PC-9 (cell line): ENCODE measurements at places on chromosomes 11 and 22. TPM values are rescaled to one million over a fixed set of nuclear protein-coding genes. Genes with fewer than 3 reads are reported as not detected.

The RPUSD4 gene
- 25.1 and 26.0 TPM in 2 replicates for total RNA-seq

The MYO7A gene
- 2.4 and 3.5 TPM in 2 replicates for total RNA-seq

The CABP7 gene
- total RNA-seq: 0.11 TPM in 1 of 2 replicates, not detected in the other

The TTC28 gene
- 6.7 and 8.5 TPM in 2 replicates for total RNA-seq

The P2RY6 gene
- 29.7 and 34.7 TPM in 2 replicates for total RNA-seq

The KBTBD4 gene
- total RNA-seq: 20.2 and 20.3 TPM in 2 replicates

The MRGPRX1 gene
- not detected in 2 replicates for total RNA-seq

The MPPED2 gene
- not detected in 2 replicates for total RNA-seq

The GSTT2B gene
- 0.50 TPM in 1 of 2 replicates, not detected in the other for total RNA-seq

The TPBGL gene
- not detected in 2 replicates for total RNA-seq

The CREB3L1 gene
- 1.3 and 3.1 TPM in 2 replicates for total RNA-seq

GRCh38 chr11:72726266-72727220, 25.7 kb downstream of the ARAP1 start:
- H3K27me3 ChIP-seq: no peaks in the 10 kb centered on the region
- 0 out of 2 replicates have a peak, but pooled peaks cover 5% of the 10 kb centered on the region for H3K36me3 ChIP-seq
- no peak overlapping the region for H3K4me3 ChIP-seq
- no peak for DNase-seq
- peaks cover 5% of the 10 kb centered on the region for H3K4me1 ChIP-seq
- no peak overlapping the region for H3K27ac ChIP-seq

- no peaks in the 10 kb centered on the region for H3K36me3 ChIP-seq
- H3K4me3 ChIP-seq: no peak within 1 kb of the TSS
- 0 out of 2 replicates have a peak within 1 kb of the TSS, but pooled peaks have one; percentile 13 for H3K27ac ChIP-seq
- peaks cover 14% of the 10 kb centered on the region for H3K4me1 ChIP-seq
- DNase-seq: no peak
- no peaks in the 10 kb centered on the region for H3K27me3 ChIP-seq
Observed at GRCh38 chr22:24181088-24181995, at the start of gene SUSD2. Gene SUSD2 (plus strand): TSS chr22:24181487. CDS start chr22:24181520, 33 bp downstream.

GRCh38 chr11:44367452-44367851, 57.5 kb upstream of the ALX4 start:
- no peak for DNase-seq
- peaks cover 19% of the 10 kb centered on the region for H3K27me3 ChIP-seq
- no peaks in the 10 kb centered on the region for H3K36me3 ChIP-seq
- no peak overlapping the region for H3K27ac ChIP-seq

- H3K4me1 ChIP-seq: peaks cover 65% of the 10 kb centered on the region
- peak; percentile 97 for DNase-seq
- peak overlapping the region; percentile 43; the same call in 1 of the 2 replicates for H3K4me3 ChIP-seq
- peak overlapping the region; percentile 95 for H3K27ac ChIP-seq
Observed at GRCh38 chr11:46554213-46555147, 39.3 kb downstream of the AMBRA1 start.

- DNase-seq: no peak
- H3K27me3 ChIP-seq: no peaks in the 10 kb centered on the region
- no peak overlapping the region for H3K4me3 ChIP-seq
- no peaks in the 10 kb centered on the region for H3K36me3 ChIP-seq
- H3K27ac ChIP-seq: no peak overlapping the region
- H3K4me1 ChIP-seq: no peaks in the 10 kb centered on the region
Observed at GRCh38 chr11:91608677-91609076, 615.9 kb upstream of the FAT3 start.

DNA sequence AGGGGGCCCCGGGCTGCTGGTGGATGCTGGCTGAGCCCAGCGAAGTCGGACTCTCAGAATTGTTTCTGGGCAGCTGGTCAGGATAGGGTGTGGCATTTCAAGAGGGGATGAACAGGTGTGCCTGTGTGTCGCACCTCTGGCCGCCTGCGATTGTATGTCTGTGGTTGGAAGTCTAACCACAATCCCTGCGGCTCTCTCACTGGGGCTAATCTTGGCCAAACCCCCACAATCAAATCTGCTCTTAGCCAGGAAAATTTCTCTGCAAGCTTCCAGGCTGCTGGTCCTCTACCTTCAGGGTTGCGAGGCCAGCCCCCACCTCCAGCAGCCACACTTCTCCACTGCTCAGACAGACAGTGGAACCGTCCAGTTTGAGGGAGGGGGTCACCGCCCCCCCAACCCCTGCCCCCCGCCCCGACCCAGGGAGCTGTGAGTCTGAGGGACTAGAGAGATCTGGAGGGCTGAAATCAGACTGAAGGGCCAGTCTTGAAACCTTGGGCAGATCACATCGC, 953 bp downstream of the ATG16L2 start:
- no peaks in the 10 kb centered on the region for H3K36me3 ChIP-seq
- peaks cover 39% of the 10 kb centered on the region for H3K4me1 ChIP-seq
- peak overlapping the region; percentile 85 for H3K4me3 ChIP-seq
- H3K27me3 ChIP-seq: no peaks in the 10 kb centered on the region
- H3K27ac ChIP-seq: peak overlapping the region; percentile 74

GRCh38 chr11:2207773-2208621, 36.4 kb upstream of the TH start:
- H3K4me1 ChIP-seq: peaks cover 7% of the 10 kb centered on the region
- H3K36me3 ChIP-seq: no peaks in the 10 kb centered on the region
- H3K27me3 ChIP-seq: no peaks in the 10 kb centered on the region
- H3K4me3 ChIP-seq: no peak overlapping the region
- no peak for DNase-seq
- H3K27ac ChIP-seq: no peak overlapping the region

GRCh38 chr11:68976095-68976494, 4.7 kb downstream of the MRGPRD start:
- H3K27me3 ChIP-seq: peaks cover 15% of the 10 kb centered on the region; the same call in 1 of the 2 replicates
- H3K27ac ChIP-seq: no peak overlapping the region
- DNase-seq: no peak
- H3K4me1 ChIP-seq: no peaks in the 10 kb centered on the region
- H3K4me3 ChIP-seq: no peak overlapping the region

DNA sequence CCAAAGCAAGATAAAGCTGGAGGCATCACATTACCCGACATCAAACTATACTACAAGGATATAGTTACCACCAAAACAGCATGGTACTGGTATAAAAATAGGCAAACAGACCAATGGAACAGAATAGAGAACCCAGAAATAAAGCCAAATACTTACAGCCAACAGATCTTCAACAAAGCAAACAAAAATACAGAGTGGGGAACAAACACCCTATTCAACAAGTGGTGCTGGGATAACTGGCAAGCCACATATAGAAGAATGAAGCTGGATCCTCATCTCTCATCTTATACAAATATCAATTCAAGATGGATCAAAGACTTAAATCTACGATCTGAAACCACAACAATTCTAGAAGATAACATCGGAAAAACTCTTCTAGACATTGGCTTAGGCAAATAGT, 50.0 kb upstream of the CLTCL1 start:
- DNase-seq: no peak
- no peak overlapping the region for H3K4me3 ChIP-seq
- H3K36me3 ChIP-seq: no peaks in the 10 kb centered on the region
- no peaks in the 10 kb centered on the region for H3K27me3 ChIP-seq

DNA sequence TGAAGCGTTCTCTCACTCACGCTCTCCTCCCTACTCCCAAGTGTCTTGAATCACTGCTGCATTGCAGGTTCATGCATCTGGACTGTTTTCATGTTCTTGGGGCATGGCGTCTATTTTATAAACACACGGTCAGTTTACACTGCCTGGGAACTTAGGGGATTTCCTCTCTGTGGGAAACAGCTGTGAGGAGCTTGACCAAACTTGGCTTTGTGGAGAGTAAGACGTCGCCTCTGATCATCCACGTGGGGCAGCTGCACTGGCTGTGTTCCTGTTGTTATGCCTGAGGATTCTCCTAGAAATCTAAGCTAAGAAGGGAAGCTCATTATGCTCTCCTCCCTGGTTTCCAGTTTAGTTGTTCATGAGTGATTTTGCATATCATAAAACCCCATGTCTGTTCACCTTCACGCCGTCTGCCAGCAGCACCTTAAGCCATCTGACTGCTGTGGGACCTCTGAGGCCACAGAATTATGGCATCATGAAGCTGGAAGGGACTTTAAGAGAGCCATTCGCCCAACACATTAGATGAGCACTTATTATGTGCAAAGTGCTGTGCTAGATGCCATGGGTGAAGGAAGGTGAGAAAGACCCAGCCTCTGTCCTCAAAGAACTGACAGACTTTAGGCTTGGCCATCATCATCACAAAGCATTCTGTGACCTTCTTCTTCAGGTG, 38.8 kb upstream of the POU2AF1 start:
- H3K36me3 ChIP-seq: no peaks in the 10 kb centered on the region
- H3K4me1 ChIP-seq: no peaks in the 10 kb centered on the region
- no peak overlapping the region for H3K4me3 ChIP-seq

- no peaks in the 10 kb centered on the region for H3K27me3 ChIP-seq
- peaks cover 26% of the 10 kb centered on the region for H3K4me1 ChIP-seq
- no peaks in the 10 kb centered on the region for H3K36me3 ChIP-seq
- H3K4me3 ChIP-seq: no peak overlapping the region
- no peak overlapping the region for H3K27ac ChIP-seq
Observed at GRCh38 chr11:12434325-12434654, 56.9 kb downstream of the PARVA start.

GRCh38 chr22:38135133-38135706, 24.7 kb upstream of the BAIAP2L2 start:
- H3K27me3 ChIP-seq: no peaks in the 10 kb centered on the region
- peak; percentile 96 for DNase-seq
- peak overlapping the region; percentile 79 for H3K27ac ChIP-seq

- no peak overlapping the region for H3K4me3 ChIP-seq
- no peaks in the 10 kb centered on the region for H3K36me3 ChIP-seq
- H3K27ac ChIP-seq: no peak overlapping the region
- no peak for DNase-seq
Observed at GRCh38 chr11:31652528-31652927, 143.0 kb downstream of the ELP4 start.

DNA sequence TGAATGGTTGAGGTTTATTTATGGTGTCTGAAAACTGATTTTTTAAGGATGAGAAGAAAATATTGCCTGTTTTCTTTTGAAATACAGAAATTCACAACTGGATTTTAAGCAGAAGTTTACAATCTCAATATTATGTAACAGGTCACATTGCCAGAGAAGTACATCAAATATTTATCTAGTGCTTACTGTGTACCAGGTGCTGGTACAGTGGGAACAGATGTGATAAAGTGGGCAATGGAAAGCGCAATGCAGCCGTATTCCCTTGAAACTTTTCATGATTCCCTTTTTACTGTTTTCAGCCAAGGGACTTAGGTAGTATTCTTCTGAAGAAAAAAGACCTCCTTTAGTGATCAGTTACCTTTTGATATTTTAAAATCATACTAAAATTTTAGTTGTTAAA, 49.6 kb downstream of the TTC17 start:
- peaks cover 22% of the 10 kb centered on the region for H3K36me3 ChIP-seq
- H3K27me3 ChIP-seq: no peaks in the 10 kb centered on the region
- H3K27ac ChIP-seq: no peak overlapping the region
- DNase-seq: no peak
- no peaks in the 10 kb centered on the region for H3K4me1 ChIP-seq

- no peaks in the 10 kb centered on the region for H3K36me3 ChIP-seq
- H3K27me3 ChIP-seq: no peaks in the 10 kb centered on the region
Observed at GRCh38 chr22:17633217-17633997, 4.9 kb upstream of the ATP6V1E1 start.

DNA sequence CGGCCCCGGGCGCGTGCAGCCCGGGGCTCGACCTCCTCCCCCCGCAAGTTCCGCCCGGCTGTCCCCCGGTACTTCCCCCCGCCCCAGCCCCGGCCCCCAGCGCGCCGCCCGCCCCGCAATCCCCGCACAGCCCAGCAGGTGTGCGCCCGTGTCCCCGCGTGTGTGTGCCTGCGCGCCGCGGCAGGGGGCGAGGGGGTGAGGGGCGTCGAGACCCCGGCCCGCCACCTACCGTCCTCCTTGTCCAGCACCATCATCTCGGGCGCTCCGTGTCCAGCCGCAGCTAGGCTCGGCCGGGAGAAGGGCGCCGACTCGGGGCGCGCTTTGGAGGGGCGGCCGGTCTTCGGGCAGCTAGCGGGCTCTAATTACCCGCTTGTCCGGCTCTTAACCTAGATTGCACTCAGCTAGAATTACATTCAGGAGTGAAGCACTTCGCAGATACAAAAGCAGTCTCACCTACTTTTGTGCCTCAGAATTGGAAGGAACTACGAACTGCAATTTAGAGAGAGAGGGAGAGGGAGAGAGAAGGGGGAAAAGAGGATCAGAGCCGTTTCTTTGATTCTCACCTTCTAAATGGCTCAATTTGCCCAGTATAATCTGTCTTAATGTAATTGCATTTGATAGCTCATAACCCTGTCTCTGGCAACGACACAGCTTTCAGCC, 439 bp downstream of the LMO1 start:
- H3K27ac ChIP-seq: no peak overlapping the region
- H3K36me3 ChIP-seq: no peaks in the 10 kb centered on the region
- H3K4me1 ChIP-seq: 0 out of 2 replicates have a peak, but pooled peaks cover 4% of the 10 kb centered on the region
- no peaks in the 10 kb centered on the region for H3K27me3 ChIP-seq

DNA sequence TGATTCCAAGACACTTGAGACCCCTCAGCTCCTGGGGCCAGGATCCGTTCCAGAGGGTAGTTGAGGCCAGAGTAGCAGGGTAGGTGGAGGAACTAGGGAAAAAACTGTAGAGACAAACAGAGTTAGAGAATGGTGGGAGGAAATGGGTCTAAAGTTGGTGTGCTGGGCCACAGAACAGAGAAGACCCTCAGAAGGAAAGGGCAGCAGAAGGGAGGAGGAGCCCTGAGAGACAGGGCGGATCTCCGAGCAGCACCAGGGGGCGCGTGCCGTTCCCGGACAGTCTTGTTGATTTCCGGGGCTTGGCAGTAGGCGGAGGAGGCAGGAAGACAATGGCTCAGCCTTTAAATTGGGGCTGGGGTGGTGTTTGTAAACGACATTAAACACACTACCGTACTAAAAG, 2.4 kb upstream of the CECR2 start:
- DNase-seq: no peak
- no peaks in the 10 kb centered on the region for H3K4me1 ChIP-seq
- H3K27me3 ChIP-seq: peaks cover 42% of the 10 kb centered on the region
- H3K4me3 ChIP-seq: no peak overlapping the region

DNA sequence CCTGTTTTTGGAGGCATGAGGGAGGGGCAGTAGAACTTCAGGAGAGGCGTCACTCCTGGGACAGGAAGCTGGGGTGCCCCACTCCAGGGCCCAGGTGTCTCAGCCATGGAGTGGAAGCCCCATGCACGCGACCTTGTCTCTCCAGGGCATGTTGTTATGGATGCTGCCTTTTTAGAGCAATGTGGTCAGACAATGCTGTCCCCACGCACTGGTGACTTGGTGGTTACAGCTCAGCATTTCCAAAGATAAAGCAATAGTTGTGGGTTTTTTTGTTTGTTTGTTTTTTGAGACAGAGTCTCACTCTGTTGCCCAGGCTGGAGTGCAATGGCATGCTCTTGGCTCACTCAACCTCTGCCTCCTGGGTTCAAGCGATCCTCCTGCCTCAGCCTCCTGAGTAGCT, 22.3 kb downstream of the EIF4G2 start:
- H3K4me1 ChIP-seq: no peaks in the 10 kb centered on the region
- no peak overlapping the region for H3K4me3 ChIP-seq
- no peaks in the 10 kb centered on the region for H3K27me3 ChIP-seq
- no peaks in the 10 kb centered on the region for H3K36me3 ChIP-seq
- no peak overlapping the region for H3K27ac ChIP-seq

GRCh38 chr11:59573216-59573615, 42.4 kb downstream of the OSBP start:
- no peak overlapping the region for H3K4me3 ChIP-seq
- H3K36me3 ChIP-seq: peaks cover 21% of the 10 kb centered on the region
- H3K27ac ChIP-seq: peak overlapping the region; percentile 50
- peaks cover 16% of the 10 kb centered on the region for H3K4me1 ChIP-seq
- H3K27me3 ChIP-seq: no peaks in the 10 kb centered on the region
